AG09319 (cell line): ENCODE measurements at places on chromosomes 7 and 10.

GRCh38 chr7:142876991-142877910, 8.3 kb downstream of the TRPV6 start:
- no peak for DNase-seq

GRCh38 chr7:32890010-32890792, 1.4 kb downstream of the KBTBD2 start:
- DNase-seq, result no peak

GRCh38 chr10:81866753-81867152, 8.2 kb upstream of the NRG3 start:
- no peak for DNase-seq

- no peak for DNase-seq
These were observed 3.8 kb downstream of the LCOR start for GRCh38 chr10:96835899-96836298.

GRCh38 chr7:24880886-24881285, 99.1 kb downstream of the OSBPL3 start:
- no peak for DNase-seq

GRCh38 chr10:92690915-92691590, 1.3 kb downstream of the HHEX start:
- DNase-seq, result no peak

- DNase-seq, result no peak
These were observed 488 bp downstream of the ABCF2 start for GRCh38 chr7:151226560-151226874.

DNA sequence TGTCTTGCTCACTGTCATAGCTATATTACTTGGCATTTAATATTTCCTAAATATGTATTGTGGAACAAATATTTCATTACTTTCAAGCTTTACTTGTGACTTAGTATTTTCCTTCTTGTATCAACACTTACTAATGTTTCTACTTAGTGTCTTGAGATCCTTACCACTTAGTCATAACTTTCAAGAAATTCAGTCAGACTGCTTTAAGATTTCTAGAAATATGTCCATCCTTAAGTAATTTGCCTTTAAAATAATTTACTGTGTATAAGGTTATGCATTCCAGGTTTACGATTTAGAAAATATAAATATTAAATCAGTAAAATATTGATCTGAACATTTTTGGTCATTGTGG, 87.3 kb upstream of the CSTF2T start:
- no peak for DNase-seq

DNA sequence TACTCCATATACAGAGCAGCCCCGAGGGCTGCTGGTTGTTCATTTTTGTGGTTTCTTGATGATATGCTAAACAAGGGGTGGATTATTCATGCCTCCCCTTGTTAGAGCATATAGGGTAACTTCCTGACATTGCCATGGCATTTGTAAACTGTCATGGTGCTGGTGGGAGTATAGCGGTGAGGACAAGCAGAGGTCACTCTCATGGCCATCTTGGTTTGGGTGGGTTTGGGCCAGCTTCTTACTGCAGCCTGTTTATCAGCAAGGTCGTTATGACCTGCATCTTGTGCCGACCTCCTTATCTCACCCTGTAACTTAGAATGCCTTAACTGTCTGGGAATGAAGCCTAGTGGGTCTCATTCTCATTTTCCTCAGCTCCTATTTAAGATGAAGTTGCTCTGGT, 31.3 kb downstream of the GNAT3 start:
- DNase-seq, result no peak

- DNase-seq, result no peak
These were observed 93.9 kb upstream of the AGR3 start for GRCh38 chr7:16975712-16976111.

- no peak for DNase-seq
These were observed 187.1 kb downstream of the NPSR1 start for GRCh38 chr7:34844936-34845665.

GRCh38 chr7:102933763-102934162, 21.0 kb downstream of the LRRC17 start:
- DNase-seq, result peak; percentile 93

DNA sequence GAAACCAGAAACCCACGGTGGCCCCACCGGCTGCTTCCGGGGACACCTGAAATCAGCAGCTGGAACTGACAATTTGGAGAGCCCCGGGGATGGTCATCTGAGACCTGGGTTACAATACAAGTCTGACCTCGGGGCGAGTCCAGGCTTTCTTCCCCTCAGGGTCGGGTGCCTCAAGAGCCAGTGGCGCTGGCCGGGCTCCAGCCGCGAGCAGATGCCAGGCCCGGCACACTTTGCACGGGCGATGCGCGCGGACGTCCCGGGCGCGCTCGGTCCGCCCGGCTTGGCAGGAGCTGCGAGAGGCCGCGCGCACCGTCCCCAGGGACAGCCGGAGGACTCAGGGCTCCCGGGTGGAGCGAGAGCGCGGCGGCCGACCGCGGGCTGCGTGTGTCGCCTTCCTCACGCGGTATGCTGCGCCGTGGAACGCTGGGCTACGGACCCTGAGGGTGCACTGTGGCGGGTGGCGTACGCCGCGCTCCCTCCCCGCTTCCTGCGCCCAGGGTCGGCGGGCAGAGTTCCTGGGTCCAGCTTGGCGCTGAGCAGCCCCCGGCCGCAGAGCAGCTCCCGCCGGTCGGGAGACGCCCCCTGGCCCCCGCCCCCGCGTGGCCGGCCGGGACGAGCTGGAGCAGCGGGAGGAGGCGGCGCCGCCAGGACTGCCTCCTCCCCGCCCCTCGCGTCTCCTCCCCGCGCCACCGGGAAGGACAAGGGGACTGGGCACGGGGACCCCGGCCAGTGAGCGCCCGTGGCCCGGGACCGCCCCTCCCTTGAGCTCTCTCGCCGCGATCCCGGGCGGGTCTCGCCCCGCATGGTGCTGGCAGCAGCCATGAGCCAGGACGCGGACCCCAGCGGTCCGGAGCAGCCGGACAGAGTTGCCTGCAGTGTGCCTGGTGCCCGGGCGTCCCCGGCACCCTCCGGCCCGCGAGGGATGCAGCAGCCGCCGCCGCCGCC, at the start of gene RBM20:
Gene RBM20, plus strand, starts transcription at position 684 of the 945 bp plus-strand sequence. Its CDS starts 119 bp downstream, at position 803.
- DNase-seq, result no peak

DNA sequence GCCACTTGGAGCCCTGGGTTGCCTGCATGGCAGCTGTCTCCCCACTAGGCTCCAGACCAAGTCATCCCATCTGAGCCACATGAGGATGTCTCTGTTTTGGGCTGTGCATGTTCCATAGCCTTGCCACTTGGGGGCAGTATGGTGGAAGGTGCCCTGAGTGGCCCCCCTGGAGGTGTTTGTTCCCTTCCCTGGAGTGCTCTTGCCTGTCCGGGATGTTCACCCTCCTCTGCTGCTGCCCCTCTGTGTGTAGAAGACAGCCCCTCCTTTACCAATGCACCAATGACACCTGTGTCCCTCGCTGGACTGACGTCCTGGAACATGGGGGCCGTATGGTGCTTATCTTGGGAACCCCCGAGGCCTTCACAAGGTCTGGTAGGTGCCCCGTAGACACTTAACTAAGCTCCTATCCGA, 100.2 kb downstream of the ACTR3B start:
- no peak for DNase-seq

DNA sequence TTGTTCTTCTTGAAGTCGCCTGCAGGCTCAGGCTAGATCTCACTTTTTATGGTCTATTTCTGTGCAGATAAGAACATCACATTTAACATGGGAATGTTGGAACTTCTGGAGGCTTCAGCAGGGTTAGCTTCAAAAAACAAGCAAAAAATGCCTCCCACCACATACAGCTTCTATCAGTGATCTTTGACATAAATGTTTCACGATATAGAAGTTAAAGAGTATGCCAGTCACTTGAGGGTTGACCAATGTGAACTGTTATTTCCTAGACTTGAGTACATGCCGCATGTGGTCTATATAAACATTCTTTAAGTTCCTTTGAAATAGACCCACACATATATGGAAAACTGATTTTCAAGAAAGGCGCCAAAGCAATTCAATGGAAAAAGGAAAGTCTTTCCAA, 219.2 kb upstream of the KLF14 start:
- DNase-seq, result no peak

- no peak for DNase-seq
These were observed 50.8 kb downstream of the MYOF start for GRCh38 chr10:93431361-93431760.

DNA sequence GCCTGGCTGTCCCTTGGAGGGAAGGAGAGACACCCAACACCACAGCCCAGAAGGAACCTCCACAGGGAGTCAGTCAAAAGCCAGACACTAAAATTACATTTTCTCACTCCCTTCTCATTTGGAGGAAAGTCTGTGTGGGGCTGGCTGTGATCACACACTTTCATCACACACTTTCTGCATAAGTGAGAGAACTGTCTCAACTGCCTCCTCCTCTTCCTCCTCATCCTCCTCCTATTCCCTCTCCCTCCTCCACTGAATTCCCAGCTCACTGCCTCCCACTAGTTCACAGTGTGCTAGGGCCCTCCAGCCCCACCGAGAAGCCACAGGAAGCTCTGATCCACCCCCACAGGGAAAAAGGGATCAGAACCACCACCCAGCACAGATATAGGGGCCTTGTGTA, 91.6 kb downstream of the KCNMA1 start:
- no peak for DNase-seq

DNA sequence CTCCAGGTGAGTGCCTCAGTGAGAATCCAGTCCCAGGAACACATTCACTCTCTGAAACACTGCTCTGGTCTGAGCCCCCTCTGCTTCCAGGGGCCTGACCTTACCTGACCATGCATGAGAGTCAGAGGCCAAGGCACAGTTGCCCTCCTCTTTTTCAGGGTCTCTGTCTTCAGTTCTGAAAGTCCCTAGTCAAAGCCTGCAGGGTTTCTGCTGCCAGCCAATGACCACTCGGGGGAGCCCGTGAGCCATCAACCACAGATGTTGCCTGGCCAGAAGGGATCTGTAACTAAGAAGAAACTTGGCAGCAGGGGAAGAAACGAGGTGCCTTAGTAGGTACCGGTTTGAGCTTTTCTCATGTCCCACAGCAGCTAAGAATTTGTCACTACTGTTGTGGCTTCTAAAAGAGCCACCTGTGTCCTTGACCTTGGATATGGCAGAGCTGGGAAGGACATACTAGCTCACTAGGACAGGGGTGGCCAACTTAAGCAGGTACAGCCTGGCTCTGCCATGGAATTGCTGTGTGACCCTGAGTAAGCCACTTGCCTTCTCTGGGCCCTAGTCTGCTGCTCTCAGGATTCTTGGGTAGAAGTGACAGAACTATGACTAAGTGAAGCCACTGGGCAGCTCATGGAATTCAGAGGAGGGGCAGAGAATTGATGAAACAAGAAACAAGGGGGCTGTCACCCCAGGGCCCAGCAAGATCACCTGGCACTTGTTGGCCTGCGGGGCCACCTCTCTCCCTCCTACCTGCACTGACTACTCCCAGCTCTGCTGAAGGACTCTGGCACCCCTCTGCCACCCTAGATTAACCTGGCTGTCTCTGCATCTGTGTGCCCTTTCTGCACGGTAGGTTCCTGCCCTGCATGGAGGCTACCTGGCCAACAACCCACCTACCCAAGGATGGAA, 83.8 kb upstream of the GPR26 start:
- peak; percentile 56 for DNase-seq

DNA sequence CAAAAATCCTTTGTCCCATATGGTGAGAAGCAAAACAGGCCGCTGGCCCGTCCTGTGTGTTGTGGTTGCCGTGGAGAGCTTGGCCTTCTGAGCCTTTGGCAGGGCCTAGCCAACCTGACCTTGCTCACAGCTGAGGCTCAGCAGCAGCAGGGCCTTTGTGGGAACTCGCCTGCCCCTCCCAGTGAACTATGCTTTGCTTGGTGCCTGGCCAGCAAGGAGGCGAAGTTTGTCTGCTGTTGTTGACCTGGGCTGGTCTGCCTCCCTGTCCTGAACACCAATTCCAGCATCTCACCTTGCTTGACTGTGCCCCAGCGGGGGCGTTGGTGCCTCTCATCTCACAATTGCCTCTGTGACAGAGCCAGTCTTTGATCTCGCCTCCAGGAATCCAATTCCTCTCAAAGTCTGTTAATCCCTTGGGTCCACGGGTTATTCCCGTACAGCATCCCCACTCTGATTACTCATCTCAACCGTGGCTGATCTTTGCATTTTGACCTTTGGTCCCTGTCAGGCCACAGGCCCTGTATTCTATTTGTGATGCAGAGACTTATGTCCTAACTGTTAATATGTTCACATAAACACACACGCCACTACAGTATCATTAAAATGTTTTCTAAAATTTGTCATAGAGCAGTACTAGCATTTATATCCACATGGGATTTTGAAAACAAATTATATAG, 22.6 kb downstream of the EPDR1 start:
- DNase-seq, result peak; percentile 63

GRCh38 chr7:94095316-94096009, 91.3 kb upstream of the BET1 start:
- DNase-seq, result no peak

DNA sequence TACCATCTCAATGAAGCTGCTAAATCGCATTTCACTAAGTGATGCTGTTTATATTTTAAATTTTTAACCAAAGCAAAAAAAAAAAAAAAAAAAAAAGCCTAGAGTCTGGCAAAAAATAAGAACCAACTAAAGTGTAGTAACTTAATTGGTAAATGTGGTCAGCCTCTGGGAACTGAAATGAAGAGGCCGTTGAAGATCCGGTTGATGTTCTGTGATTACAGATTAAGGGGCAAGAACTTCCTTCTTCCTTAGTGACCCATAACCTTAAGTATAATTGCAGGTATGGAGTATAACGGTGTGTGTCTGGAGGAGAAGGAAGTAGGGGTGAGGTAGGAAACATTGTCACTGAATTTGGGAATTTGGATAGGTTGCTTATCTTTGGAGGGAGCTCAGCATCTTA, 7.7 kb upstream of the SRGN start:
- no peak for DNase-seq

- DNase-seq, result no peak
These were observed 1093.6 kb upstream of the AUTS2 start for GRCh38 chr7:68504716-68505115.

GRCh38 chr7:29381206-29382094, 182.2 kb upstream of the PRR15 start:
- DNase-seq, result no peak

DNA sequence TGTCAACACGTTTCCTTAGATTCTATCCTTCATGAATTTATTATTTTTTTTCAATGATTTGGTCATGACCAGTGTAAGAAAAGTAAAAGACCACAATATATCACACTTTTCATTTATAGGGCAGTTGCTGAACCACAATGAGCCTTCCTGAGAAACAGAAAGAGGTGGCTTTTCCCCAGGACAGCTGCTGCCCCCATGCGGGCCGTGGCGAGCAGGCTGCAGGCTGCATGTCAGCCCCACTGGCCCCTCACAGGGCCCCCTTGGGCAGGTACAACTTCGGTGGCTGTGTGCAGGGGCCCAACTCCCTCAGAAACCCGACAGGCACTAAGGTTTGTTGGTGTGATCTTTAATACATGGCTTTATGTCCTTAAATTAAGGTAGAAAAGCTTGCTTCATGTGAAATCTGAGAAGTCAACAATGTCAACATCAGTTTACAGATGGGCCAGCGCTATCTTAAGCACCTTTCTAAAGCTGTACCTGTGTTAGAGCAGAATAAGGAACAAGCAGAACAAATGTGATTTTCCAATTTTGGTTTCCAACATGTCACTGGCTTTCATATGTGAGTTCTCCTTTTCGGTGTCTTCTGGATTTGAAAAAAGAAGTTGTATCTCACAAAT, 10.6 kb downstream of the BEND7 start:
- DNase-seq, result no peak

DNA sequence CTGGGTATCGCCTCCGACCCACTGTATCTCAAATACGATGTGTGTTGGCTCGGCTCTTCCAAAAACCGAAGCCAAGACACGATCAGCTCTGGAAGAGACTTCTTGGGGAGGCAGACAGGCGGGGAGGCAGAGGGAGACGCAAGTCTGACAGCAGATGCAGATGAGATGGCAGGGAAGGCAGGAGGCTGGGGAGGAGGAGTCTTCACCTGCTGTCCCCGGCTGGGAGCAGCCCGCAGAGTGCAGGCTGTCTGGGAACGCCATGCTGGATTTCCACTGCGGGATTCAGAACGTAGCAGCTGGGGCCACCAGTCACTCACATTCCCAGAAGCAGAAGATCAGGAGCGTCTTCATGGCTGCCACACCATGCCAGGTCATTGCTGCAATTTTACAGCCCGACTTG, 29.4 kb downstream of the CTBP2 start:
- no peak for DNase-seq
